Lung (tissue), 17 donors: ENCODE measurements at places on chromosomes 7 and 10. TPM values are rescaled to one million over a fixed set of nuclear protein-coding genes. Genes with fewer than 3 reads are reported as not detected.
A peak's percentile ranks its signal among the peaks of the same experiment; 100 is the strongest.

GRCh38 chr7:16655394-16655793 is 9.4 kb downstream of the BZW2 start:
- H3K4me3 ChIP-seq = no peak overlapping the region
- peaks cover 7% of the 10 kb centered on the region for H3K4me1 ChIP-seq
- no peaks in the 10 kb centered on the region for H3K36me3 ChIP-seq

DNA sequence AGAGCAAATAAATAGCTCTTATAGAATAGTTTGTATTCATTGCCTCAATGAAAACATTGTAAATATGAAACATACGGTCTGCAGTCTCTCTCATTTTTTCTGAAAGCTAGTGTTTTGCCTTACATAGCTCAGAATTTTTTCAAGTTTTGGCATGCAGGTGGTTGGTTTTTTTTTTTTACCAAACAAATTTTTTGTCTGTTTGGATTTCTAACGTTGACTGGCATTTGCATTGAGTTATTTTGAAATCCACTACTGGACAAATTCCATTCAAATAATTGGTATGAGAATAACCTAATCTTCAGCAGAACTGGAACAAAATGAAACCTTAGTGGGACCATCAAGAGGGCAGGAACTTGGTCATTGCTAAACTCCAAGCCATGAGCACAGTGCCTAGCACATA is 107.6 kb upstream of the SAMD8 start:
- peaks cover 5% of the 10 kb centered on the region for H3K36me3 ChIP-seq
- no peaks in the 10 kb centered on the region for H3K4me1 ChIP-seq
- no peak overlapping the region for H3K4me3 ChIP-seq
- H3K27me3 ChIP-seq = no peaks in the 10 kb centered on the region

DNA sequence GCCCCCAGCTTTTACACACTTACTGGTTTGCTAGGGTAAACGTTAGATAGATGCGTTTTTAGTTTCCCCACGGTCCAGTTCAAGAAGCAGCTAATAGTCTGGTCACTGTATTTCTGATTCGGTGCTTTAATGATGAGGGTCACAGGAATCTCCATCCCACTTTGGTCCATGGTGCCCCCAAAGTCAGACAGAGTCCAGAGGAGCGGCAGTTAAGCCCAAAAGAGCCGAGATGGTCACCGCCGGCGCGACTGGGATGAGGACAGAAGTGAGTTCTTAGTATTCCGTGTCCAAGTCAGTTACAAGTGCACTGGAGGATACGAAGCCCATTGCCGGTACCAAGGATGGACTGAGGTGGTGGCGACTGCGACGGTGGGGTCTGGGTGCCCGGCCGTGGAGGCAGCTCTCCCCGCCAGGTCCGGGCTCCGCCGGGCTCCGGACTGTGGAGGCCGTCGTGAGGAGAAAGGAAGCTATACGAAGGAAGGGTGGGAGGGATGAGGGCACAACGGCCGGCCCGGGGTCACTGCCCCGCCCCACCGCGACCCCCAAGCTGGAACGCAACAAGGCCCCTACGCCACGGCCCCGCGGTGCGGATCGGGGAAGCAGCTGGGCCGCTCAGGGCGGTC is 663 bp downstream of the HERPUD2 start:
- DNase-seq = no peak
- peak overlapping the region; percentile 96 for H3K27ac ChIP-seq
- H3K27me3 ChIP-seq = no peaks in the 10 kb centered on the region
- peaks cover 37% of the 10 kb centered on the region for H3K4me1 ChIP-seq
- peak overlapping the region; percentile 80 for H3K4me3 ChIP-seq

DNA sequence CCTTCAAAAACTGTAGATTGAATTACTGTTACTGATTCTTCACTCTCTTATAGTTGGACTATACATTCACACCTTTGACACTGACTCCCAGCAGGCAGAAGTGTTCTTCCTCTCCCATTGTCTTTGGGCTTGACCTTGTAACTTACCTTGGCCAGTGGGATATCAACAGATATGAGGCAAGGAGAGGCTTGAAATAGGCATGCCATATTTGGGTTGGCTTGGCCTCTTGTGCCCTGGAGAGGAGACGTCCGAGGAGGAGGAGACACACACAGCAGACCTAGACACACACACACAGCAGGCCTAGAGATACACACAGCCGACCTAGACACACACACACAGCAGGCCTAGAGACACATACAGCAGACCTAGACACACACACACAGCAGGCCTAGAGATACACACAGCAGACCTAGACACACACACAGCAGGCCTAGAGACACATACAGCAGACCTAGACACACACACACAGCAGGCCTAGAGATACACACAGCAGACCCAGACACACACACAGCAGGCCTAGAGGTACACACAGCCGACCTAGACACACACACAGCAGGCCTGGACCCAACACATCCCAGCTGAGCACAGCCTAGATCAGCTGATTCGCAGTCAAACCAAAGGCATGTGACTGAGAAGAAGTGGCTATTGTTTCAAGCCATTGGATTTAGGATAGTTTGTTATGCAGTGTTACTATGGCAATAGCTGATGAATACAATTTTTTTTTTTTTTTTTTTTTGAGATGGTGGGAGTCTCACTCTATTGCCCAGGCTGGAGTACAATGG is 12.5 kb upstream of the GNA12 start:
- no peaks in the 10 kb centered on the region for H3K27me3 ChIP-seq
- H3K27ac ChIP-seq = no peak overlapping the region
- no peaks in the 10 kb centered on the region for H3K36me3 ChIP-seq
- H3K4me3 ChIP-seq = no peak overlapping the region
- no peak for DNase-seq
- peaks cover 4% of the 10 kb centered on the region for H3K4me1 ChIP-seq

DNA sequence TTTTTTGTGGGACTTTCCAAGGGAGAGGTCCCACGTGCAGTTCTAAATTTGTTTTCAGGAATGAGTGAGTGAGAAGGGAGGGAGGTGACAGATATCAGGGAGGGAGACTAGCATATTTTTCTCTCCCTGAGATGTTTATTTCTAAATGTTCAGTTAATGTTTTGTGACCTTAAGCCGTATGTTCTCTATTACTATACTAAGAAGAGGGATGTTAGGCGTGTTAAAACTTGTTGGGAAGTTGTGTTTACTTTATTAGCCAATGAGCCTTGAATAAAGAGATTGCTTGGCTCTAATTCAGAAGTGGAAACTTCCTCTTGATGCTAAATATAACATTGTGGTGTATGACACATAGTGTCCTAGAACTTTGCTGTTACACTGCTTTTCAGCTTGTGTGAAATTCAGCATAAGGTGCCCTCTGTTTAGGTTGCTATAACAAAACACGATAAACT is 37.3 kb downstream of the DNAH11 start:
- H3K36me3 ChIP-seq = no peaks in the 10 kb centered on the region
- H3K4me3 ChIP-seq = no peak overlapping the region
- peak overlapping the region; percentile 42 for H3K27ac ChIP-seq

The CNTNAP2 gene
- 0.43 TPM for total RNA-seq

DNA sequence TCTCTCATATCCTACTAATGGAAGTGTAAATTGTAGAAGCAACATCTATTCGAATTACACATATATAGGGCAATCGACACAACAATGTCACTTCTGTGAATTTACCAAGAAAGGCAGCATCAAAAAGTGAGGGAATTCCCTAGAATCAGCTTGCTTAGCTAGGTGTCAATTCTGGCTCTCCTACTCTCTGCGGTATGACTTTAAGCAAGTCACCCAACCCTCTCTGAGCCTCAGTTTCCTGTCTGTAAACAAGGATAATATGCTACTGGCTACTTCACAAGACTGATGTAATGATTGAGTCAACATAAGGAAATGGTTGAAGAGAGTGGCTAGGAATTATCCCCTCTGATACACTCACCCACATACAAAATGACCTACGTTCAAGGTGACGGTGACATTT is 19.4 kb downstream of the CCDC6 start:
- H3K27ac ChIP-seq = no peak overlapping the region
- no peak for DNase-seq
- H3K4me3 ChIP-seq = no peak overlapping the region
- no peaks in the 10 kb centered on the region for H3K27me3 ChIP-seq

GRCh38 chr7:155694851-155695250 is 50.4 kb downstream of the RBM33 start:
- H3K36me3 ChIP-seq = no peaks in the 10 kb centered on the region
- DNase-seq = no peak
- no peak overlapping the region for H3K27ac ChIP-seq
- no peaks in the 10 kb centered on the region for H3K27me3 ChIP-seq
- H3K4me1 ChIP-seq = no peaks in the 10 kb centered on the region

The TAS2R41 gene
- total RNA-seq = 0.77 TPM

The BRAF gene
- 35.6 TPM for total RNA-seq
